ENCODE measurements at places on chromosomes 3 and 15.

- no peak for DNase-seq
Observed at GRCh38 chr3:12663401-12663935, 449 bp downstream of the RAF1 start.

DNA sequence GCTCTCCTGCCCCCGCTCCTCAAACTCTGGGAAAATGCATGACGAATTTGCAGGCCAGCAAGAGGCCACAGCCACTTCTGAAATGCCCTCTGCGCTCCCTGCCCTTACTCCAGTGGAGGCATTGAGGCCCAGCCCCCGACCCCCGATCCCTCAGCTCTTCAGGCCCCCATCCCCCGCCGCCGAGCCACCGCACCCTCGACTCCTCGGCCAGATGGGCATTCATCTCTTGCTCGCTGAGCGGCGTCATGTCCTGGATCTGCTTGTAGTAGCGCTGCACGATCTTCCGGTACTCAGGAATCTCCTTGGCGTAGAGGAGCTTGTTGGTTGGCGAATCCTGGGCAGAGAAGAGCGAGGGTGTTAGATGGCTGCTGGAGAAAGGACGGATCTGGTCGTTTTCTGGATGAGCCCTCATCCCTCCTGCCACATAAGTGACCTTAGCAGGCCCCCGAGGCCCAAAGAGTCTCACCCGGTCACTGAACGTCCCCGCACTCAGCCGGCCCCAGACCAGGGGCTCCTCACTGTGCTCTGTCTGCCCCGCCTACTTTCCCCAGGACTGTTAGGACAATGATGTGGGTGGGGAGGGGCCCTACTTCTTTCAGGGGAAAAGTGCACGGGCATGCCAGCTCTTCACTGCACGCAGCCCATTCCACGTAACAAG is 14.0 kb downstream of the H1-8 start:
- DNase-seq, result no peak

GRCh38 chr3:52771334-52771681 is 568 bp upstream of the NEK4 start:
- DNase-seq, result no peak

GRCh38 chr3:57596495-57597126 is 533 bp downstream of the ARF4 start:
- peak; percentile 55 for DNase-seq

DNA sequence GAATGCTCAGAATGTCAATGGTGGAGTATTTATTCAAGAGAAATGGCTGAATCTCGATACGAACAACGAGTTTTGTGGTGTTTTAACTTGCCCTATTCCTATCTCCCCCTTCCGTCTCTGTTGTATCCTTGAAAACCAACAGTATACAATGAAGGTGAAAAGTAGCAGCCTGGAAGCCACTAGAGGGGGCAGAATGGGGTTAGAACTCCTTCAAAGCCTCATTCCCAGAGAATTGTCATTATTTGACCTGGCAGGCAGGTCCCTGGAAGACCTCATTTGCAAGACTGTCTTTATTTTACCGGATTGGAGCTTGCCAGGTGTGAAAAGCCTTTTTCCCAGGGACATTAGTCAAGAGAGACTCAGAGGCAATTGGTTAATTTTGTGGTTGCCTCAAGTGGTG is 139.4 kb downstream of the LRRC28 start:
- DNase-seq, result no peak

GRCh38 chr15:60228101-60228500 is 169.7 kb downstream of the ANXA2 start:
- DNase-seq, result no peak

DNA sequence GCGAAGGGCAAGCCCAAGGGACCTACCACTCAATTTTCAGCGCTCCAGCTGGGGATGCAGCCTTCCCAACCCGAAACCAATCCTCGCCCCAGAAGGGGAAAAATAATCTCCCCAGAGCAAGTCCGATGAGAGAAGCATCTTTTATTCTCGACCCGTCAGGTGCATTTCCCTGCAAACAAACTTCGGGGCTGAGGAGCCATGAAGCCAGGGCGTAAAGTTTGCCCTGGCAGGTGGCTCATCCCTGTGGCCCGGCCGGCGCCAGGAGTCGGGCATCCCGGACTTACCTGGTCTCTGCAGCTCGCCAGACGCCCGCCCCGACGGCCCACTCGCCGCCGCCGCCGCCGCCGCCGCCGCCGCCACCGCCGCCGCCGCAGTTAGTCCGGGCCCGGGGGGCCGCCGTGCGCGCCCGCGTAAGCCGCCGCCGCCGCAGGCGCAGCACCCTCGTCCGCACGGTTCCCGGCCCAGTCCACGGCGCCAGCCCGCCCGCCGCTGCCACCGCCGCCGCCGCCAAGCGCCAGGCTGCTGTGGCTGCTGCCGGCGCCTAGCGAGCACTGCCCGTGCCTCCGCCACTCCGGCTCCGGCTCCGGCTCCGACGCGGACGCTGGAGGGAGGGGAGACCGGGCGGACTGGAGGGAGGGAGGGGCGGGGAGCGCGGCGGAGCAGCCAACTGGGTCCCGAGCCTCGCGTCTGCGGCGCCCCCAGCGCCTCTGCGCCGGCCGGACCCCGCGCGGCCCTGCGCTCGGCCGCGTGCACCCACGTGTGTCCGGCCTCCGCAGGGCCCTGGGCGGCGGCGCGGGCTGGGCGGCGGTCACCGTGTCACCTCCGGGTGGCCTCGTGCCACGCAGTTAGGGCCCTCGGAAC is at the start of gene CNTN3:
CNTN3 (minus strand) TSS at position 553 of the 861 bp plus-strand sequence. CDS start 93,547 bp downstream, outside the sequence.
- DNase-seq, result no peak

- DNase-seq, result no peak
Observed at GRCh38 chr15:31397851-31398661, 71.4 kb downstream of the KLF13 start.

DNA sequence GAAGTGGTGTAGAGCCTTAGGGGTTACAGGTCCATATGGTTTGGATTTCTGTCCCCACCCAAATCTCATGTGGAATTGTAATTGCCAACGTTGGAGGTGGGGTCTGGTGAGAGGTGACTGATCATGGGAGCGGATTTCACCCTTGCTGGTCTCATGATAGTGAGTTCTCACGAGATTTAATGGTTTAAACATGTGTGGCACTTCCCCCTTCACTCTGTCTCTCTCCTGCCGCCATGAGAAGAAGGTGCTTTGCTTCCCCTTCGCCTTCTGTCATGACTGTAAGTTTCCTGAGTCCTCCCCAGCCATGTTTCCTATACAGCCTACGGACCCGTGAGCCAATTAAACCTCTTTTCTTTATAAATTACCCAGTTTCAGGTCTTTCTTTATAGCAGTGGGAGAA is 43.1 kb upstream of the MFGE8 start:
- DNase-seq, result no peak

GRCh38 chr3:43197181-43197580 is 89.2 kb upstream of the SNRK start:
- DNase-seq, result no peak

GRCh38 chr3:150035301-150035779 is 64.6 kb upstream of the PFN2 start:
- no peak for DNase-seq

GRCh38 chr15:86231864-86232721 is 152.4 kb downstream of the AGBL1 start:
- peak; percentile 46 for DNase-seq

- no peak for DNase-seq
Observed at GRCh38 chr15:56817321-56818080, 84.2 kb upstream of the ZNF280D start.

DNA sequence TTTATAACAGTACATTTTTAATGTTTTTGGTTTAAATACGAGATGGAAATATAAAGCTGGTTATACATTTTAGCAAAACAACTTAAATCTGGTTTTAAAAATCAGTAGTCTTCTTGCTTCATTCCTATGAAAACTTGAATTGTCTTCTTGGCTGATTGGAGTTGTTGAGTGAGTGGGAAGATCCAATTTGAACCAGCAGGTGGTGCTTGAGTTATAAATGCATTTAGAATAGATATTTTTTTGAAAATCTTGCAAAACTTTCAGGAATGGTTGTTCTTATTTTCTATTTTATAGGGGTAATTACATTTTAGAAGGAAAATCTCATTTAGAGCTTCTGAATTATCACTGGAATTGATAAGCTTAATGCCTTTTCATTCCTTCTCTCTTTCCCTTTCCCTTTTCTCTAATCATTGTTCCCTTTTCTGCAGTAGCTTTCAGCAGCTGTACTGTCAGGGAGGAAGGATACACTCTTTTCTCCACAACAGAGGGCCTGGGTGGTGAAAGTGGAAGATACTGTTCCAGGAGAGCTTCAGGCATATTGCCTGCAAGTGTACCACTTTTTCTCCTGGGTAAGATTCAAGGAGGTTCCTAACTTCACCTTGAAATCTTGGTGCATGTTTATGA is 335.6 kb downstream of the NLGN1 start:
- peak; percentile 52 for DNase-seq

DNA sequence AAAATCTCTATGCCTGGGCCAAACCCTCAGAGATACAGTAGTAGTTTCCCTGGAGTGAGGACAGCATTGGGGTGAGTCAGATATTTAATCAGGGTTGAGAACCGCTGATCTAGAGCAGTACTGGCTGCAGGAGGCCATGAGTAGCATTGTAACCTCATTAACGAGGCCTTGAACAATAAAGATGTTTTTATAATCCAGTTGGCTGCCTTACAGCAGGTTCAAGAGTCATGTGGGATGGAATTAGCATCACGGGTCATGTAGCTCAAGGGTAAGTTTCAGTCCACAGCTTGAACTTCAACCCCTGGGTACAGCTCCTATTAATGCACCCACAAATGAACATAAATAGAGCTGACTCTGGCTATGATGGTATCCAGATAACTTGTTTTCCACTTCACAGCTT is 5.1 kb downstream of the HPS3 start:
- no peak for DNase-seq

GRCh38 chr3:148930752-148931151 is 60.6 kb upstream of the GYG1 start:
- no peak for DNase-seq

- DNase-seq, result no peak
Observed at GRCh38 chr3:147404000-147404799, 2.1 kb downstream of the ZIC4 start.

GRCh38 chr3:51970606-51971300 is 3.1 kb downstream of the ABHD14B start:
- DNase-seq, result no peak

- DNase-seq, result no peak
Observed at GRCh38 chr3:124560666-124561215, 169.5 kb upstream of the UMPS start.

- DNase-seq, result no peak
Observed at GRCh38 chr3:188037195-188037718, 116.7 kb upstream of the LPP start.

DNA sequence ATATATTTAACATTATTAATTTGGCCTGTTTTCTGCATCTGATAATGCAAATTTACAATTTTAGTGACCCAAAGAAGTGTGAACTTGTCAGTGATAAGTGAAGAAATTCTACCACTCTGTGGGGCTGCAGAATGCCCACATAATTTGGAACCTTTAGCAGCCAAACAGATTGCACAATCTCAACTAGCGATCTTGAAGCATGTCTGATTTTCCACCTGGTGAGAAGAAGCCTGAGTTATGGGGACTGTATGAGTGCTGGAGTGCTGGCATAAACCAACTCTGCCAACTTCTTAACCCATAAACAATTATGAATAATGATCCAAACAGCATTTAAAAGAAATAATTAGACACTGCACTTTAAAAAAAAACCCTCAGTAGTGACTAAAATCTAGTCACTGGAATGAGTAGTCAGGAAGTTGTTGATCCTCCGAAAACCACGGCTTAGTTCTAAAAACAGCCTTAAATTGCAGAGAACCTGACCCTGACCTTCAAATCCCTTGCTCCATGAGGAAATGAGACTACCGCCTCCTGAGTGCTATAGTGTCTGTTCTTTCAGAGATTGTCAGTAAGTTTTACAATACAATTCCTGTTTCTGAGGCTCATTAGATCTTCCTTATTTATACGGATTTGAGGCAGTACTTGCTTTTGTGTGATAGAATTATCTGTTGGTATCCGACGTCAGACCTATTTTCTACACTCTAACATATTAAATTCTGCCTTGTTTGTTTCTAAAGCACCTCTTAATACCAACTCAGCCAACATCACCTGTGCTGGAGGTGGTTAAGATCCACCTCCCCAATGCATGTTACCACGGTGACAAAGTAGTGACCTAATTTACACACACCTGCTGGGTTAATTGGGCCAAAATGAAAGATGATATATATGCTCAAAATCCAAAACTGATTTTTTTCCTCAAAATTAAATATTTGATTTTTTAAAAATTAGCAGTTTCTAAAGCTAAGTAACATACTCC is 267.7 kb downstream of the ZBTB20 start:
- no peak for DNase-seq

- DNase-seq, result no peak
Observed at GRCh38 chr15:59491062-59491461, 53.1 kb downstream of the FAM81A start.

DNA sequence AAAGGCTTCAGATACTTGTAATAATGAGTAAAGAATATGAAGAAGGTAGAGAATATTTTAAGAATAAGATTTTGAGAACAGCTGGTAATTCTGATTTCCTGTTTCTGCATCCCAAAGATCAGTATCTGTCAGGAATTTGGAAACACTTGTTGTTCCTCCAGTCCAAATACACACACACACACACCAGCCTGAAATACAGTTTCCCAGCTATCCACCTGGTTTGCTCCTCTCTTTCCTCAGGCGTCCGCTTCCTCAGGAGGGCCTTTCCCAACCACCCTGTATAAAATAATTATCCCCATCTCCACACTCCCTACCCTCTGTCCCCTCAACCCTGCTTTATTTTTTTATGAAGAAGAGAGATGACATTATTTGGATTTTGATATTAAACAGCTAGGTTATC is 2.0 kb upstream of the FSIP1 start:
- no peak for DNase-seq

DNA sequence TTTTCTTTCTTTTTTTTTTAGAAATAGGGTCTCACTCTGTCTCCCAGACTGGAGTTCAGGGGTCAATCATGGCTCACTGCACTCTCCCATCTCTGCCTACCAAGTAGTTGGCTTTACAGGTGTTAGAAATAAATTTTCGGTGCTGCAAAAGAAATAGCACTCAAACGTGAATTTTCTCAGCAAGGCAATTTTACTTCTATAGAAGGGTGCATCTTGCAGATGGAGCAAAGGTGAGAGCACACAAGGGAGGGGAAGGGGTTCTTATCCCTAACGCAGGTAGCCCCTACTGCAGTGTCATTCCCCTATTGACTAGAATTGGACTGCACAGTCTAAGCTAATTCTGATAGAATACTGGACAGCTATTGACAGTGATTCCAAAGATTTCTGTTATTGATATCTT is 6.8 kb upstream of the FBLN2 start:
- no peak for DNase-seq

DNA sequence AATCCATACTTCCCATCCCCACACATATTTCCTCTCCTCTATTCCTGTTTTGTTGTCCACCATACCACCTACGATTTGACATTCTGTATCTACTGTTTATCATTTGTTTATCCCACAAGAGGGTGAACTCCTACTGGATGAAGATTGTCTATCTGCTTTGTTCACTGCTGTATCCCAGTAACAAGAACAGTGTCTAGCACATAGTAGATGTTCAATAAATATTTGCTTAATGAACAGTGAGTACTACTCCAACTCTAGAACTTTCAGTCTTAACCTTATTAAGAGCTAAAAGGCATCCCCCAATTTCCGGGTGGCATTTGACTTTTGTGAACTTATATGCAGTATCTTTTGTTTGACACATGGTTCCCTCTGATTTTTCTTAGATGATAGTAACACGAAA is 1.3 kb downstream of the PYGO1 start:
- no peak for DNase-seq

Data from MM.1S (cell line).